ENCODE measurements at places on chromosomes 13 and 19.
A peak's percentile ranks its signal among the peaks of the same experiment; 100 is the strongest.

- DNase-seq: no peak
These were observed 10.1 kb downstream of the TDRD3 start for GRCh38 chr13:60407095-60407494.

DNA sequence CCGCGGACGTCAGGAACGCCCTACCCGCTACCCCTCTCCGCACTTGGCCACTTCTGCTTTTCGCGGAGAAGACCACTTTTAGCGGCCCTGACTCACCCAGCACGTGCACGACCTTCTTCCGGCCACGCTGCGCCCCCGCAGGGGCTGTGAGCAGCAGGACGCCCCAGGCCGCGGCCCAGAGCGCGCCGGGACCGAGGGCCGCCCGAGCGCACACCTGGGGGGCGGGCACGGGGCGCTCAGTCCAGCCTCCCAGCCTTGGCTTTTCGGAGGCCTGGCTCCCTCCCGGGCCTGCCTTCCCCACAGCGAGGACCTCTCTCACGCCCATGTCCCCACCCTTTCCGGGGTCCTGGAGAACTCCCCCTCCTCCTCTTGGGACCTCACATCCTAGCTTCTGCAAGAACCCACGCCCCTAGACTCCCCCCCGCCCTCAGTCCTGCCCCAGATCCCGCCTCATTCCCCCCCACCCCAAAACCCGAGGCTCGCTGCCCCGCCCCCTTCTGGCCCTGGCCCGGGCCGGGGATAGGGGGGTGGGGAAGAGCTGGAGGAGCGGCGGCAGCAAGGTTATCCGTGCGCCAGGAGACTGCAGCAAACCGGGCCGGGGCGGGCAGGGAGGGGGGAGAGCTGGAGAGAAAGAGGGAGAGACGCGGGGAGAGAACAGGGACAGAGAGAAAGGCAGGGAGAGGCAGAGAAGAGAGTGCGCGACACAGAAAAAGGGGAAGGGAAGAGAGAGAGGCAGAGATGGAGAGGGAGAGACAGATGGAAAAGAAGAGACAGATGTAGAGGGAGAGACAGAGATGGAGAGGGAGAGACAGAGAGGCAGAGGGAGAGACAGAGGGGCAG is 11.5 kb downstream of the TM6SF2 start:
- no peak for DNase-seq

DNA sequence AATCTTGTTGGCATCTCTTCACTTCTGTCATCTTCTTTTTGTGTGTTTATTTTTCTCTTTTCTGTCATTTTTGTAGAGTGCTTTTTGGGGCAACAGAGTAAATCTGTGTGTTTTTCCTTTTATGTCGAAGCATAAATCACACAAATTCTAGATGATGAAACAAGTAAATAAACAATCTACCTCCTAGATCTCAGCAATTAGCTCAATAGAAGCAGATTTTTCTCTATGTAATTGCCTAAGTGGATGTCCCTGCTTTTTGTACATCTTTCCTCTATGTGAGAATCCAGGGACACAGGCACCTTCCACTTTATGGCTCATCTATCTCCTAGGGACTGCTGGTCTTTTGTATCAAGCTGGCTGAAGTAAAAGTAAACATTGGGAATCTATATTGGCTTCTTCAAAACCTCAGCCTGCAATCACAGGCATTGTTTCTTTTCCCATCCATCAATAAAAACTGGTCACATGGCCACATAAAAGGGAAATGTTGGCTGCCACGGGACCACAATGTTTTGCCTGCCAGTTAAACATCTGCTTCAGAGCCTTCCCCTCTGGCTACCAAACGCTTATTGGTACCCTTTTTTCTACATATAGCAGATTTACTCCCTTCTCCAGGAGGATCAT is 323.8 kb downstream of the LMO7 start:
- no peak for DNase-seq

- DNase-seq: no peak
These were observed 36.9 kb downstream of the GADD45B start for GRCh38 chr19:2512523-2513431.

GRCh38 chr19:45075301-45076028 is 813 bp downstream of the ZNF296 start:
- DNase-seq: peak; percentile 41

- no peak for DNase-seq
These were observed 15.6 kb downstream of the TLE6 start for GRCh38 chr19:2992958-2993357.

DNA sequence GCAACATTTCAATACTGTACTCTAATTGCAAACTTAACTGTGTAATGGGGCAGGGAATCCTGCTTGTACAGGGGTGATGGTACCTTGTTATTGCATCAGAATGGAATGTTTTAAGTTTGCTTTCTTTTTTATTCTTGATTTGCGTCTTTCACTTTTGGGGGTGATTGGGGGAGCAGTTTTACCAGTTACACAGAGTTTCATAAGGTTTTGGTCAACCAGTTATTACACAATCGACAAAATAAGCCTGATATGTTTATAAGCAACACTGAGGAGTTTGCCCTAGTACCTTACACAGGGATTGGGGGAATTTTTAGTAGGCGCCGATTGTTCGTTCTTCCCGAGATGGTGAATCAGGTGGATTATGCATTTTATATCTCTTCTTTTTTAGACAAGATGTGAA is 2.7 kb downstream of the KLF5 start:
- no peak for DNase-seq
